ENCODE measurements at places on chromosomes 2 and 18.

GRCh38 chr2:160205505-160205904, 5.4 kb upstream of the ITGB6 start:
- DNase-seq = peak; percentile 69

GRCh38 chr18:38368886-38369285, 803.3 kb upstream of the CELF4 start:
- DNase-seq = no peak

- DNase-seq = no peak
These were observed 158.7 kb upstream of the NCKAP5 start for GRCh38 chr2:133726973-133727372.

GRCh38 chr2:8266563-8266962, 415.3 kb upstream of the ID2 start:
- DNase-seq = no peak

- no peak for DNase-seq
These were observed 198.1 kb downstream of the IKZF2 start for GRCh38 chr2:212953170-212953920.

- no peak for DNase-seq
These were observed 723 bp upstream of the SLC30A3 start for GRCh38 chr2:27263287-27264252.

DNA sequence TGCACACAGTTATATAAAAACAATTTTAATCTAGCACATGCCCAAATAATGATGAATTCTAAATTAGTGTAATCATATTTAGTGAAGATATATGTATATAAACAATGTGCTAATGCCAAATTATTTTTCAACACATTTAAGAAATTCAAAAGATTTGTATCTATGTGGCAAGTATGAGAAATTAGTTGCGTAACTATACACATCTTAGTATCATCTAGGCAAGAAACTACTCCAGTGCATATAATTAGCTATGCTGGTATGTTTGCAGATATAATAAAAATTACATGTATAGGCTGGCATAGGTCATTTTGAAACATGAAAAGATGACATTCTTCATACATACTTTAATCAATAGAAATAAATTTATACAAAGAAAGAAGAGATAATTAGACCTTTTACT, 252.0 kb upstream of the VWC2L start:
- DNase-seq = no peak

DNA sequence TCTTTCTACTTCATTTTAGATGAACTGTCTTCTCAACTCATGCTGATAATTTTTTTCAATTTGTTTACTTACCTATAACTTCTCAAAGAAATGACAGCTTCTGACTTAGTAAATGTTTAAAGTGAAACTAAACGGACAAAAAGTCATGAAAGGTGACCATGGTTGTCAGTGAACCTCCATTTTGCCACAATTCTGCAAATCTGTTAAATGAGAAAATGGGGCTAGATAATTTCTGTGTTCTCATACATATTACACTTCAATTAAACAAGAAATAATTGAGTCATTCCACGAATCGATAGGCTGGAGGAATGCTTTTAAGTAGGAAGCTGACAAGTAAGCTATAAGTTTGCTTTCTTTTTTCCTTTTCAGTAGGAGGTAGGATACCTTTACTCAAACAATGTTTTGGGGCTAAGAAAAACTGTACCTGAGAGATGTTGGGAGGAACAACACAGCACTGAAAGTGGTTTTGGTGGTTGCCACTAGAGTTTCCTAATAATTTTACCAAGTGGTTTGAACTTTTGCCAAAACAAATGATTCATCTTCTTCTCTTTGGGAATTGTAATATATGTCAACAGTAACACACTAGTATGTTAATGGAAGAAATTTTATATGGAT, 17.1 kb downstream of the DYNAP start:
- DNase-seq = no peak

DNA sequence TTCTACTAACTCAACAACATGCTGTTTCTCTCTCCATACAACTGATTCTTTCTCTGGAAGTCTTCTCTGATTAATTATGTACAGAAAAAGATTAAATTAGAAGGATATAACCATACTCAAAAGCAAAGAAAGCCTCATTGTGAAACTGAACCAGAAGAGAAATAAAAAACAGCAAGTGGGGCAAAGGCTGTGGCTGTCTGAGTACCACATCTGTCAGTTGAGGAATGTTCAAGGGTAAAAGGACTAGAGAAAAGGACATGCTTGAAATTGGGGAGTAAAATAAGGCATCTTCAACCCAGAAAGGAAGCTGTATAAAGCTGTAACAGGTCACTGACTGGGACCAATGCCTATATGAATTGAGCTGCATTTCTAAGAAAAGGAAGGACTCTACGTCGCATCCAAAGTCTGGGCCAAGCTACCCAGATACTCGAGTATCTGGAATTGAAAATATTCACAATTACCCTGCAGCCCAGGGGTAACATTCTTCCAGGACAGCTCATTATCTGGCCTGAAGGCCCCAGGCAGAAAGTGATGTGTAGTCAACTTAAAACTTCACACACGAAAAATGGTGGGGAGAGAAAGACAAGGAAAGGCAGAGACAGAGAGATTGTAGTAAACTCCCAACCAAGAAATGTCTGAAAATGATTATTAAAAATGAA, 356.0 kb upstream of the GALNT5 start:
- no peak for DNase-seq
